Hindlimb muscle (tissue), 1 donor: ENCODE measurements at places on chromosomes 6 and 20.
A peak's percentile ranks its signal among the peaks of the same experiment; 100 is the strongest.

- no peak for DNase-seq
Observed at GRCh38 chr6:9521152-9521530, 893.7 kb downstream of the TFAP2A start.

DNA sequence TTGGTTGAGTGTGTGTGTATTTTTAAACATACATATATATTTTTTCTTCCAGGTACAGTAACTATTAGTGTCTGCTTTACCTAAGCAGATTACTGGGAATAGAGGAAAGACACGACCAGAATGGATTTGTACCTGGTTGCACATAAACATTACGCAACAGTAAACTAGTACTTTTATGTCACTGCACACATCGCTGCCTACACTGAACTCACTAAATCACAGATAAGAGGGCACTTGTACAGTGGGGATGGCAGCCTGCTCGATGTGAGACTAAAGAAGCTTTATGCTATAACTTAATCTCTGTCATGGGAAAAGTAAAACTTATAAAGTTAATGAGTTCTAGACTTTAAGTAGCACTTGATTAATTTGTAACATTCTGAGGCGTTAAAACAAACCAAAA is 89.5 kb upstream of the SIM1 start:
- DNase-seq = no peak

GRCh38 chr20:53833333-53834061 is 236.9 kb downstream of the BCAS1 start:
- no peak for DNase-seq

DNA sequence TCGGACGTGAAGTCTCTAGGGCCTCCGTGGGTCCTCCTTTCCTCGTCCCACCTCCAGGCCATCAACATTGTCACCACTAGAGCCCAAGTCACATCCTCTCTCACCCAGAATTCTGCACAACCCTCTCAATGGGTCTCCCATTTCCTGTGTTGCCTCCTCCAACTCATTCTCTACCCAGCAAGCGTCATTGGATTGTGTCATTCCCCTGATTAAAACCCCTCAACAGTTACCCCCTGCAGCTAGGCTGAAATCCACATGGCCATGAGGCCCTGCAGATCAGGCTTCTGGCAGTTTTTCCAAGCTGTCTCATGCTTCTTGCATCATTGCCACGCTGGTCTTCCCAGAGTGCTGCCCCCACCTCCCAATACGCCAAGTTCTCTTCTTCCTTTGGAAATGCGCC is 12.9 kb upstream of the FAM210B start:
- no peak for DNase-seq

DNA sequence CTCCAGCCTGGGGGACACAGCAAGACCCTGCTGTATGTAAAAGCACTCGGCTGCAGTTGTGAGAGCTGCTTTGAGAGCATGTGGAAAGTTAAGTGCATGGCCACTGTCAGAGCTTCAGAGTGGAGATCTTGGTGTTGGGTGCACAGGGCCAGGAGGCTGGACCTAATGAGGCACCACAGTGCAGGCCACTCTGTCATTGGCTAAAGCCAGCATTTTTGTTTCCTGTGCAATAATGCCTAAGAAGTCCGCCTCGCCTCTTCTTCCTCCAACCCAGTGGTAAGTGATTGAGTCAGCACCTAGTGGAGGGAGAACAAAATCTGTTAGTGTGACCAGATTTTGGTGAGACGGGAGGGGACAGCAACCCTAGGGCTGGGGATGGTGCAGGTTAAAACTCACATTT is 60.6 kb downstream of the SSR1 start:
- no peak for DNase-seq

DNA sequence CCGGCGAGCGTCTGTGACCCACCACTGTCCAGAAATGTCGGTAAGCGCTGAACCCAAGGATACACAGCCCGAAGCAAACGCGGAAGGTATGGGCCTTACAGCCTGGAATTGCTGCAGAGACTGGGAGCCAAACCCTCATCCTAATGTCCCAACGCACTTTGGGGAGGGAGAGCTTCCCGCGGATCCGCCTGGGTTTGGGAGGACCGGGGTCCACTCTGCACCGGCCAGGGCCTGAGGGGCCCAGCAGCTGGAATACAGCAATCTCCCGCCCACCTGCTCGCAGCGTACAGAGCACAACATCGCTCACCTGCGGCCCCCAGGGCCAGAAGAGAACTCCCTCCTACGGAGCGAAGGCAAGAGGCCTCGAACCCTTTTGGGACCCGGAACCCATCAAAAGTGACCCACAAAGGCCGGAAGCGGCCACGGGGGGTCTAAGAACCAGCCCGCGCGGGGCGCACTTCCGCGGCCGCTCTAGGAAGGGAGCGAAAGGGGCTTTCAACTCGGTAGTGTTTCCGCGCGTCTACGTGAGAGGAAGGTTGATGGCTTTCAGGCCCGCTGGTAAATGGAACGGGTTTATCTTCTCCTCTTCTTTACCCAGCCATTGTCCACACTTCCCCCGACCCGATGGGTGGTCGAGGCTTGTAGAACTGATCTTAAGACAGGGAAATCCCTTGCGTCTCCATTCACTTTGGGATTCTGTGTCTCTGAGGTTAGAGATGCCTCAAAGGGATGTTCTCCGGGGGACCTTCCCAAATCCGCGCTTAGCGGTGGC is at the start of gene ZSCAN12:
Gene ZSCAN12, minus strand, starts transcription at position 398 of the 772 bp plus-strand sequence. CDS start 1,342 bp downstream, outside the sequence.
- peak; percentile 87 for DNase-seq
